ENCODE measurements at places on chromosomes 2 and 18. TPM values are rescaled to one million over a fixed set of nuclear protein-coding genes. Genes with fewer than 3 reads are reported as not detected.

DNA sequence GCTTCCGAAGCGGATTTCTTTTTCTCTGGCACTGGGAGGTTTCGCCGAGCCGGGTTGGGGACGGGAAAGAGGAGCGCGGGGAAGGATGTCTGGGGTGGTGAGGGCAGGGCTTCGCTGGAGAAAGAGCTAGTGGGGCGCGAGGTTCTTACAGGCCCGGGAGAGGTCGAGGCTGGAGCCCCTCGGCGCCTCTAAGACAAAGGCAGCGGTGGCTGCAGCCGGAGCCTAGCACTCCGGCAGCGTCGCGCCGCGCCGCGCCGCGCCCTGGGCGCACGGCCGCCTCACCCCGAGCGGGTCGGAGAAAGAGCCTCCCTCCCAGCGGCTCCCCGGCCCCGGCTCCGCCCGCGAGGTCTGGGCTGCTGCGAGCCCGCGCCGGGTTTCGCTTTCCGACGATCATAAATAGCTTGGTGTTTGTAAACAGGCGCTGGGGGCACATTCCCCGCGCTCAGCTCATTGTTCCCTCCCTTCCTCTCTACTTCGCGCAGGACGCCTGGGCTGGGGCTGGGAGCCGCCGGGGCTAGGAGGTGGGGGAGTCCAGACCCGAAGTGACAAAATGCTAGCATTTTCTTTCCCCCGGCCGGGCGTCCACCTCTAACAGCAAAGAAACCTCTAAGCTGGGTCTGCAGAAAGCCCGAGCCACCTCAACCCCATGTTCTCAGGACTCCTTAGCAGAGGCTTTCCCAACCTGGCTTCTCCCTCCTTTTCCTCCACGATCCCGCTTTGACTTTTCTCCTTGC, 813 bp upstream of the MEIS1 start:
- no peak for DNase-seq

DNA sequence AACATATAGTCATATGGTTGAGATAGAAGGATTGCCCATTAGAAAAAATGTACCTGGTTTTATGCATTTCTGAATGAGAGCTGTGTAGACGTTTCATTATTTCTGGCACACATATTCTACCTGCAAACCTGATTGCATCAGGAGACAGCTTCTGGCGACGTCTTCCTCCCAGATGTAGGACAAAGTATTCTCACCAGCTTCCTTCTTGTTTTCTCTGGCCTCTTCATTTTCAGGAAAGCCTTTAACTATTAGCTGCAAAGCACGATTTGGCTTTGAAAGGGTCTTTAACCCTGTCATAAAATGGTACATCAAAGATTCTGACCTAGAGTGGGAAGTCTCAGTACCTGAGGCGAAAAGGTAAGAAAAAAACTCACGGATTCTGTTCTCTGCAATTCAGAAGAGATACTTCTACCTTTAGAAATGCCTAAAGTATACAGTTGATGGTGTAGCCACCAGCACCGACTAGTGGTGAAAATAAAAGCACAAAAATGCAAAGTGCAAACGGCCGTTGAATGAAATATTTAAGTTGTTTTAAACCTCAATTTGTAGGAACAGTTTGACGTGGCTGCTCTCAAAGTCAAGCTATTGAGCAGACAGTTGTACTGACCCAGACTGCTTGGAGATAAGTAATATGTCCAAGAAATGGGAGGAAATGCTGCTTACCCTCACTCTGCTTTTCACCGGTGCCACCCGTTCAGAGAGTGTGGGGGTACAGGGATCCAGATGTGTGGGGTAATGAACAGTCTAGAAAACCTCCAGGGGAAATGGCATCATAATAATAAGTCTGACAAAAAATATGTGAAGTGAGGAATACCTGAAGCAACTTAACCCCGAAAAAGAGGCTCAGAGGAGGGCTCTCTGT, 20.2 kb downstream of the IL18RAP start:
- peak; percentile 54 for DNase-seq

- no peak for DNase-seq
These were observed 2.4 kb downstream of the MYL12B start for GRCh38 chr18:3264362-3264761.

DNA sequence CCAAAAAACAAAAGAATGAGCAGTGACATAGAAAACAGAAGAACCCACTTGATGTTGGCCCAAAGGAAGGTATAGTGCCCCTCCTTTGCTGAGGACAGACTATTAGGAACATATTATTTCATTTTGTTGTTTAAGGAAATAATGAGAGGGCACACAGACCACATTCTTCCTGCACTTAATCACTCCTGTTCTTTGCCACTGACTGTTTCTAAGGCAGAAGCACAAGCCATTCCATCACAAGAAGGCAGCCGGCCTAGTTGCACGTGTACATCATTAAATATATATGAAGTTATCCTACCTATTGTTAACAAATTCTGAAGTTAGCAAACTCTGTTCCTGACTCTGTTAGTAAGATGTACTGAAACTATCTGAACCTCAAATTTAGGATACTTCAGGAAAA, 110.0 kb downstream of the LNPK start:
- no peak for DNase-seq

DNA sequence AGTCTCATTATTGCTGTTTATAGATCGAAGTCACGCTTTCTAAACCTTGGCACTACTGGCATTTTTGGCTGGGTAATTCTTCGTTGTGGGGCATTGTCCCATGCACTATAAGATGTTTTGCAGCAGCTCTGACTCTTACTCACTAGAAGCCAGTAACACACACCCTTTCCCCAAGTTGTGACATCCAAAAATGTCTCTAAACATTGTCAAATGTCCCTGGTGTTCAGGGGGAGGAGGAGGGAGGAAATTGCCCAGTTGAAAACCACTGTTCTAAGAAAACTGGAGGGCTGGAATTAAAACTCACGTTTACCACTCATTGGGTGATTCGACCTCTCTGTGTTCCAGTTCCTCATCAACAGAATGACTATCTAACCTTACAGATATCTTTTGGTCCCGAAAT, 115.7 kb upstream of the KLF7 start:
- DNase-seq, result no peak

- no peak for DNase-seq
These were observed 604.3 kb upstream of the CDH7 start for GRCh38 chr18:65146482-65147021.

DNA sequence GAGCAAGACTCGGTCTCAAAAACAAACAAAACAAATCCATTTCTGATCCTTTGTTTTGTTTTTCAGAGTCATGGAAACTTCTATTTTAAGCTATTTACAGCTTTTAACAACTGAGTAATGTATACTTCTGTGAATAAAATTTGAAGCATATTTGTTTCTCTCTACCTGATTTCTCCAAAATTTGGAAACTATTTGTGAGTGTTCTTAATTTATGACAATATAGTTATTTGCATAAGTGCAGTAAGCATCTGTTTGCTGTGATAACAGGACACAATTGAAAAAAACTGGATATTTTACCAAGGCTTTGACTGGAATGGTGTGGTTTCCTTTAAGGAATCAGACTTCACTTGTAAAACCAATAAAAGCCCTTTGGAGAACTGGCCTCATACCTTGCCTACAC, 53.3 kb upstream of the GULP1 start:
- no peak for DNase-seq

DNA sequence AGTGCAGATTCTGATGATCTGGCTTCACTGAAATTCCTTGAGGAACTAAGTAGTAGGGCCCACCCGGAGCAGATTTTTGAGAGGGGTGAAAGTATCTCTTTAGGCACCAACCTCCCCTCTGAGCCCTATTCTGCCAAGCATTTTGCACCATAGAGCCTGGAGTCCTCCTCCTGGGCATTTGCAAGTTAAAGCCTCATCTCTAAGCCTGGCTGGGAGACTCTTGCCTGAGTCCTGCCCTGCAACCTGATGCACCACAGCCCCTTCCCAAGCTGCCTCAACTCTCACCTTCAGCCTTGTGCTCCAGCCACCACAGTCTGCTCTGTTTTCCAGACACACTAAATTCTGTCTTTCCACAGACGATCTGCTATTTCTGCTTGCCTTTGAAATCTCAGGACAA, 79.6 kb upstream of the PKDCC start:
- no peak for DNase-seq

- no peak for DNase-seq
These were observed 297.8 kb downstream of the SP3 start for GRCh38 chr2:173667415-173667814.

- no peak for DNase-seq
These were observed 312.9 kb downstream of the PRKCE start for GRCh38 chr2:45964223-45964841.

- no peak for DNase-seq
These were observed at the start of gene CASP10 for GRCh38 chr2:201182650-201183364. TSS of gene CASP10 (plus strand) at chr2:201183141. CDS start at chr2:201185778, 2,637 bp downstream.

DNA sequence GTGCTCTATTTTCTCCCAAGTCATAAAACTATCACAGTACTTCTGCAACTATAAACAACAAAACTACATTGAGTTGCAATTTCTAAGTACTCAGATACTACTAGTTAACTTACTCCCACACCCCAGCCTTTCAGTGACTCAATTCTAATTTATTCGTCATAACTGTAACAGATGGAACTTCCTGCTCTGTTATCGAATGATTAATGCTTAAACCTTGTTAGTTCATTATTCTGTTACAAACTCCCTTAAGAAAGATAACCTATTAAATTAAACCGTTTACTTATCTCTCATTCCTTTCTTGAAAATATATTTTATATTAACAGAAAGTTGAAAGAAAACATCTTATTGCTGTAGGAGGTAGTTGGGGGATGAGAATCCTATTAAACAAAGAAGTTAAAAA, 17.0 kb downstream of the TNFAIP6 start:
- DNase-seq, result no peak

- no peak for DNase-seq
These were observed 325.2 kb downstream of the DYSF start for GRCh38 chr2:71778514-71778913.

Gene FLACC1
- 0.23 TPM for polyA plus RNA-seq

Gene BCL2L11
- 18.0 TPM for polyA plus RNA-seq

Gene TXNDC2
- polyA plus RNA-seq, result not detected

Gene PLEKHH2
- polyA plus RNA-seq, result not detected

Gene PROKR1
- not detected for polyA plus RNA-seq

Gene LIMS3
- 3.2 TPM for polyA plus RNA-seq

Gene HRH4
- polyA plus RNA-seq, result 0.18 TPM

Gene SNED1
- 2.5 TPM for polyA plus RNA-seq

Gene TRIM43
- polyA plus RNA-seq, result not detected

Gene CBLN2
- polyA plus RNA-seq, result not detected

Gene CXCR1
- polyA plus RNA-seq, result 0.08 TPM

Gene TRAF3IP1
- 3.8 TPM for polyA plus RNA-seq

Gene SLC14A1
- polyA plus RNA-seq, result 9.9 TPM

Gene CHRNA1
- 0.54 TPM for polyA plus RNA-seq
